Left ventricle myocardium inferior (tissue), 1 donor: ENCODE measurements at places on chromosomes 7 and 10. TPM values are rescaled to one million over a fixed set of nuclear protein-coding genes. Genes with fewer than 3 reads are reported as not detected.

GRCh38 chr10:306007-306674 lies 170.9 kb downstream of the ZMYND11 start:
- no peak for DNase-seq
- H3K27ac ChIP-seq: no peak overlapping the region
- H3K36me3 ChIP-seq: peaks cover 25% of the 10 kb centered on the region
- H3K4me1 ChIP-seq: peaks cover 11% of the 10 kb centered on the region
- H3K4me3 ChIP-seq: no peak overlapping the region

The GIMAP8 gene
- total RNA-seq: 11.0 TPM

The KAZALD1 gene
- 5.1 TPM for total RNA-seq

- H3K4me1 ChIP-seq: peaks cover 52% of the 10 kb centered on the region
- peak; percentile 46 for DNase-seq
- H3K4me3 ChIP-seq: peak overlapping the region; percentile 85
- no peaks in the 10 kb centered on the region for H3K36me3 ChIP-seq
- no peaks in the 10 kb centered on the region for H3K27me3 ChIP-seq
- peak overlapping the region; percentile 98 for H3K27ac ChIP-seq
Observed at GRCh38 chr10:43409385-43410109, 561 bp upstream of the HNRNPF start.

GRCh38 chr10:89352802-89353201 lies 25.0 kb downstream of the IFIT3 start:
- H3K36me3 ChIP-seq: no peaks in the 10 kb centered on the region
- no peak overlapping the region for H3K4me3 ChIP-seq
- peak overlapping the region; percentile 84 for H3K27ac ChIP-seq
- peaks cover 50% of the 10 kb centered on the region for H3K4me1 ChIP-seq
- DNase-seq: no peak
